Frontal cortex (tissue), 4 donors: ENCODE measurements at places on chromosomes 1 and 21.

GRCh38 chr1:94843846-94844245 lies 23.7 kb downstream of the SLC44A3 start:
- no peak for DNase-seq

GRCh38 chr1:2267051-2267830 lies 39.1 kb downstream of the SKI start:
- no peak for DNase-seq

DNA sequence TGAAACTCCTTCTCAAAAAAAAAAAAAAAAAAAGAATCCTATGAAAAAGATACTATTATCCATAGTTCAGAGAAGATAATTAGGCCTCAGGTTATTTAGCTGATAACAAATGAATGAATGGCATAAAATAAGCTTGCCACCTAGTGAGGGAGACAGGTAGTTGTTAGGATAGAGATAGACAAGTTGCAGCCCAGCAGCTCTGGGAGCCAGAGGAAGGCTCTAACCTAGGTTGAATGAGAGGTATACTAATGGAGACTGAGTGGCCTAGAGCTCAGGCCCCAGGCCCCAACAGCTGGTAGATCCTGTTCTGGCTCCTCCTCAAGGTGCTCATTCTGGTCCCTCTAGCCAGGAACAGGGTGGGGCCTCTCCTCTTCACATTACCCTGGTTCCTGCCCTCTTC lies 20.6 kb upstream of the RSPO1 start:
- DNase-seq, result no peak

- DNase-seq, result no peak
Observed at GRCh38 chr1:73176902-73177301, 894.6 kb upstream of the NEGR1 start.
